ENCODE measurements at places on chromosomes 11 and 22.

DNA sequence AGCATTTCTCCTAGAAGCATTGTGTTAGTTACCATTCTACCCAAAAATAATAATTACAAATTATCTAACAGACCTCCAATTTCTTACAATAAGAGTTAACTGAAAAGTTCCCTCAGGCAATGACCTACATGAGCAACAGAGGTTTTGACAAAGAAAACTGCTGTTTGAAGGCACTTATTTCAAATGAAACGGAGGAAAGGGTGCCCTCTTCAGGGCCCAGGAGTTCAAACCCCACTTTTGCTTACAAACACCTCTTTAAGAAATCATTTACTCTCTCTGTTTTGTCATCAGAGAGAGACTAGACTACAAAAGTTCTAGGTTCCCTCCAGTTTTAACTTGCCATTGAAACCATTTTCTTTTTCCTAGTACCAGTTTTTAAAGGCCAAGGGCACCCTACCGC lies 56.7 kb downstream of the AMBRA1 start:
- no peak for DNase-seq

DNA sequence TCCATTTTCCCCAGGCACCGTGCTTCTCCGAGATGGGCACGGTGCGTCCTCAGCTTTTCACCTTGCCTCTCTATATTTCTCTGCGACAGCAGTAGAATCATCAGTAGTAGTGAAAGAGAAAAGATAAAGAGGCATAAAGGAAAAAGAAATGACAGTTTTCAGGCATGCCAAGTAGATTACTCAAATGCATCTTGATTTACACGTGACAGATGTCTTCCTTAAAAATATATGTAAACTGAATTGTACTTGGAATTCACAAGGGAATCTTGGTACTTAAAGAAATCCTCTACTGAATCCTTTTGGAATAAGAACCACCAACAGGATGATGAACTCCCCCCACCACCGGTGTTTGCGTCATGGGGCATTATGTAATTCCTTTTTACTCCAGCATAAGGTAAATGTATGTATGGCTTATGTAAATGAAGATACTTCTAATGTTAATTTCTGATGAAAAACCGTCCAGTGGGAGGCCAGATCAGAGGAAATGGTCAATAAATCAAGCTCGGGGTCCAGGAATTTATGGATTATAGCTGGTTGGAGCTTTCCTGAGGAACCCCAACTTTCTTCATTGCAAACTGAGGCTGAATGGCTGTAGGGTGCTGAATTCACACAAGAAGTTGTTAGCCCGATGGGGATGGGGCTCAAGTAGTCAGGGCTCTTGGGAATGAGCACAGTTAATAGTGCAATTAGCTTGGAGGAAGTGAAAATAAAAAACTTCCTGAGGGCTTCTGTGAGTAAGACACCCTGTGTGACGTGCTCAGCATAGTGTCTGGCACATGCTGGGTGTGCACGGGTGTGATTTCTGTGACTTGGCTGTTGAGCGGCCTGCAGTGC lies 630.4 kb downstream of the OPCML start:
- no peak for DNase-seq

DNA sequence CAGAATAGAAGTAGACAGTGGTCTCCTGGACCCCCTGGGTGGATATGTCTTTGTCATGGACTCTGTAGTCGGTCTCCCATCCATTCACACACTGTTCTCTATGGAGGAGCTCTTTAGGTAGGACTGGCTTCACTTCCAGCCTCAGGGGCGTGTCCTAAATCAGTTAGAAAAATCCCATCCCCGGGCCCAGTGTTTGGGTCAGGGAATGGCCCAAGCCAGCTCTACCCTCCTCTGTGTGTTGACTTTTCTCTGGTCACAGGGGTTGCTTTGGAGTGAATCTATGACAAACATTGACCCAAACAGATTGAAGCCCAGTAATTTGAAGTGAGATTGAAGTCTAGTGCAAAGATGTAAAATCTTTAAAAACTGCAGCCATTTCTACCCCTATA lies 34.0 kb downstream of the WEE1 start:
- no peak for DNase-seq

GRCh38 chr11:5317292-5317691 lies 6.8 kb downstream of the OR51B2 start:
- no peak for DNase-seq

DNA sequence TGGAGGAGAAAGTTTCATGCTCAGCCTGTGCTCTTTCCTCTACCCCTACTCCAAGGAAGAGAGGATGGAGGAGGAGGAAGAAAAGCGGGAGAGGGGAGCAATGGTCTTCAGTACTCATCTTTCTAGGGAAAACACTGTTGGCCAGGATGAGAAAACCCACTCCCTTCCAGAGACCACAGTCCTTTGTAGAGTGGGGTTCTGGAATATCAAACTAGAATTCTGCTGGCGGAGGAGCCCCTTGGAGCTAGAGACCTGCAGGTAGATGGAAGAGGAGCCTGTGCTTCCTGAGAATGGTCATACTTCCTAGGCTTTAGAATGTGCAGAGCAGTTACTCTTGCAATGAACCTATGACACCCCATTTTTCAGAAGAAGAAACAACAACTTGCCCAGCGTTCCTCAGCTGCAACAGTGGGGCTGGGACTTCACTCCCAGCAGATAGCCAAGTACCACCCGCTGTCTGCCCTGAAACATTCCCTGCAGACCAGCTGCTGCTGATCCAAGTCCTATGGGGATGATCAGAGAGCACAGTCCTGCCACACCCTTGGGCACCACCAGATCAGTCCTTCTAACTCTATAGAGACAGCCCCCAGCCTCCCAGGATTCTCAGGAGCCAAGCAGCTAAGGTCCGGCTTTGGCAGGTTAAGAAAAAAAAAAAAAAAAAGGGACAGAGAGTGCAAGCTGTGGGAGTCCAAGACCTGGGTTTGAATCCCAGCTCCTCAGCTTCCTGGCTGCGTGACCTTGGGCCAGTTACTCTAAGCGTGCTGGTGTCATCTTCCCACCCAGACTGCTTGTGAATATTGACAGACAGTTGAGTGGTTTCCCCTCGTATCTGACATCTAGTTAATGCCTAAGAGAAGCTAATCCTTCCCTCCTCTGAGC lies 664 bp downstream of the PTGDR2 start:
- DNase-seq = no peak

DNA sequence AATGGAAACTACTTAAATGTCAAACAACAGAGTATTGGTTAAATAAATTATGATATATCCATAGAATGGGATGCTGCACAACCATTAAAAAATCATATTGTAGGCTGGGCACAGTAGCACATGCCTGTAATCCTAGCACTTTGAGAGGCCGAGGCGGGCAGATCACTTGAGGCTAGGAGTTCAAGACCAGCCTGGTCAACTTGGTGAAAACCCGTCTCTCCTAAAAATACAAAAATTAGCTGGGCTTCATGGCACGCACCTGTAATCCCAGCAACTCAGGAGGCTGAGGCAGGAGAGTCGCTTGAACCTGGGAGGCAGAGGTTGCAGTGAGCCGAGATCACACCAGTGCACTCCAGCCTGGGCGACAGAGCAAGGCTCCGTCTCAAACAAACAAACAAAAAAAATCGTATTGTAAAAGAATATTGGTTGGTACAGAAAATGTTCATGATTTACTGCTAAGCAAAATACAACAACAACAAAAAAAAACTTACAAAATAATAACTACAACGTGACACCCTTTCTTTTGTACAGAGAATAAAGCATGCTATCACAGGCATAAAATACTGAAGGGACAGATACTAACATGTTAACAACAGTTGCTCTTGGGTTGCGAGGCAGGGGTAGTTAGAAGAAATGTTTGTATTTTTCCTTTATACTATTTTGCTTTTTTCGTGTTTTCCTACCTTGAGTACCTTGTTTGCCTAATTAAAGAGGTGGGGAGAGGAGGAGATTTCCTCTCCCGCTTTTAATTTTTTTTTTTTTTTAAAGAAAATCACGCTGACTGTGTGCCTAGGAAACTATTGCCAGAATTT lies 21.3 kb upstream of the RRAS2 start:
- DNase-seq = no peak

DNA sequence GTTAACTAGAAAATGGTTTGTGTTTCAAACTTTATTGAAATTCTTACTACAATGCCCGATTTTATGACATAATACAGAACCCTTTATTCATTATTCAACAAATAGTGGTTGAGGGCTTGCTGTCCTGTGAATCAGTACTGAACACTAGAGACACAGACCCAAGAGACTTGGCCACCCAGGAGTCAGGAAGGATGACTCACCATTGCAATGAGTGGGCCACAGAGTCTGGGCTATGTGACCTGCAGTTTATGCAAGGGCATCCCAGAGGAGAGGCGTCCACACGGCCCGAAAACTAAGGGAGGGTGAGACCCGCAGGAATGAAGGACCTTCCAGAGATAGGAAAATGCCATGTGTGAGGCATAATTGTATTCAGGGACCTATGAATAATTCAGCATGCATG lies 143.8 kb upstream of the DDI1 start:
- no peak for DNase-seq

GRCh38 chr22:17941471-17942406 lies 82.6 kb downstream of the MICAL3 start:
- no peak for DNase-seq

DNA sequence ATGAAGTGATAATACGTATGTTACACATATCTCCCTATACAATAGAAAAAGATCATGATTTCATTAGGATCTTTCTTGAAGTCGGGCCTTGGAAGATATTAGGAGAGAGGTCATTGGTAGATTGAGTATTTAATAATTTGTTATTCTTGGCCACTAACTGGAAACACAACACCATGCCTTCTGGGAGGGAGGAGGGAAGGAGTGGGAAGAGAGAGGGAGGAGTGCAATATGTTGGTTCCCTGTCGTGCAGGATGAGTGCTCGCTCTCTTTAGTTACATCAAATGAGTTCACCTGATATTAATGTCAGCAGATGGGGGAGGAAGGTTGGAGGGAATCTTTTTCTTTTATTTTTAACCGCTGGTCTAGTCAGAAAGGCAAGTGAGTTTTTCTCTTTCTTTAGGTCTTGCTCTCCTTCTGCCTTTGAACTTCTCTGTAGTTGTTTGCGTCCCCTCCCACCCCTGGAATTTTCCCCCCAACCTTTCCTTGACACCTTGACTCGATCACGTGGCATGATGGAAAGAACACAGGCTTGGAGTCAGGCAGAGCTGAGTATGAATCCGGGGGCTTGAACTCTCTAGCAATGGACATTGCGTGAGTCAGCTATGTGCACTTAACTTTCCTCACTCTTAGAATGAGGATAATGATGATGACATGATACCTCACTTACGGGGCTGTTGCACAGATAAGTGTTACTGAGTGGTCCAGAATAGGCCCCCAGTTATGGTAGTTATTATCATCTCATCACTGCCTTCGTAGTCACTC lies 6.2 kb downstream of the ADAMTS15 start:
- no peak for DNase-seq

- no peak for DNase-seq
These were observed 31.7 kb downstream of the PARVB start for GRCh38 chr22:44055805-44056204.

- DNase-seq = no peak
These were observed 26.3 kb upstream of the RFPL3 start for GRCh38 chr22:32331236-32331917.

DNA sequence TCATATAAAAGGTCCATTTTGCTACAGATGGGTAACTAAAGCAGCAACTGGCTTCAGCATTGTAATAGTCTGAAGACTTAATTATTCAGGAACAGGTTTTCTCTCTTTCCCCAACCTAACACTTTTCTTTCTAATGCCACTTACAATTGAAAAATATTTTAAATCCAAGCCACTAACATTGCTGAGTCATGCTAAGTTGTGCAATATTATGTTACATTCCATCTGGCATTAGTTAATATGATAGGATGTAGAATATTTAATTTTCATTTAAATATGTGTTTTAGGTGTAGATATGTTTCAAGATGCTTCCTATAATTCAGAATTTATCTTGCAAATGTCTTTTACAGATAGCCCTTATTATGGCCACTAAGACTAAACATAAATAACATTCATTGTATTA lies 98.6 kb downstream of the KIF18A start:
- DNase-seq = no peak

- no peak for DNase-seq
These were observed 11.2 kb upstream of the CHST1 start for GRCh38 chr11:45676522-45677095.

GRCh38 chr22:48378673-48379072 lies 1449.0 kb downstream of the BRD1 start:
- no peak for DNase-seq

DNA sequence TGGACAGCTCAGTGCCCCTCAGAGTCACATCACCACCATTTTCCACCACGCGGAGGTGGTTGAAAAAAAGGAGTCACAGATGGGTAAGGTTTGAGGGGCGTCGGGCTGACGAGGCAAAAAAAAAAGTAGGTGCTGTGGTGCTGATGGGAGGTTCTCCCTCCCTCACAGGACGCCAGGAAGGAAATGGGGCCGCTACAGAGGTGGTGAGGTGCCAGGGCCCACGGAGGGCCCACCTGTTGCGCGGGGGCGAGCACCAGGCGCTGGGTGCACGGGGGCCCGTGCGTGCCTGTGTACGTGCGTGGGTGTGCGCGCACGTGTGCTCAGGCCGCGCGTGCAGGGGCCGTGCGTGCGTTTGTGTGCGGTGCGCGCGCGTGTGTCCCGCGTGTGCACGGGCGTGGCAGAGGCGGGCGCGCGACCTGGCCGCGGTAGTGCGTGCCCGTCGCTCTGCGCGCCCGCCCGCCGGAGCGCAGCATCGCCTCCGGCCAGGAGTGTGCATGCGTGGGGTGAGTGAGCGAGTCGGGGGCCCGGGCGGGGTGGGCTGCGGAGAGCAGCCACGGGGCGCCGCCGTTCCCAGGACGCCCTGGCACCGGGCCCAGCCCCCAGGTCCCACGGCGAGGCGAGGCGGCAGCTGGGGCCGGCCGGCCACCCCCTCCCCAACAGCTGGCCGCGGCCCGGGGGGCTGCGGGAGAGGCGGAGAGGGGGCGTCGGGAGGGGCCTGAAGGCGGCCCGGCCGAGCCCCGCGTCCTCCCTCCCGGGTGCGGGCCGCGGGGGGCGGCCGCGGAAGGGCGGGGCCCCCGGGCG lies 2.8 kb downstream of the PDGFB start:
- no peak for DNase-seq

DNA sequence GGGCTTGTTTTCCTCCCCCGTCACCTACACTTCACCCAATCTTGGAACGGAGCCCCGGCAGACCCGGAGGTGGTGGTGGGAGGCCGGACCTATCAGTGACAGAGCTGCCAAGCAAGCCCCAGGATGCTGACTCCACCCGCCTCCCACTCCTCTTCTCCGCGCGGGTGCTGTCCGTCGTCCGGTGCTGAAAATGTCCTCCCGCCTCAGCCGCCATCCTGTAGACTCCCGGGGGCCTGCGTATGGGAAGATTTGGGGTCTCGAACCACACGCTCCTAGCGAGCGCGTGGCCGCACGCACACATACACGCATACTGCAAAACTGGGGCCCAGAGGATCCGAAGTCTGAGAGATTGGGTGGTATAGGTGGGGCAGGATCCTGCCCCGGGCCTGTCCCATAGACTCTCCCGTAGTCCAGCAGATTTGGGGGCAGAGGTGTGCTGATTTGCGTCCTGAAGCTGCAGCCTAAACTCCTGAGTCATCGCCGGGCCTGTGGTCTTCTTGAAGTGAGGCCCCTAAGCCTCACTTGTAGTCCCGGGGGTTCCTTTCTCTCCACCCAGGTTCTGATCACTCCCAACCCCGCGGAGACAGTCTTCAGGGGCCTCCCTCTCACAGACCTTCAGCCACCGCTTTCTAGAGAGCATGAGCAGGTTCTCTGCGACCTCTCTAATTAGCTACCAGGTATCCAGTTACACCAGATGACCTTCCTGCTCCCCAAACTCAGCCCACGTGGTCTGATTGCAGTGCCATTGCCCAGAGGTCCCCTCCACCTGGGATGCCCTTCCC lies 796 bp upstream of the YIF1A start:
- no peak for DNase-seq

- DNase-seq = no peak
These were observed 41.7 kb downstream of the EXPH5 start for GRCh38 chr11:108551651-108552462.

Measured in NCI-H1092 (cell line).